ENCODE measurements at places on chromosomes 12 and 14. TPM values are rescaled to one million over a fixed set of nuclear protein-coding genes. Genes with fewer than 3 reads are reported as not detected.
A peak's percentile ranks its signal among the peaks of the same experiment; 100 is the strongest.

DNA sequence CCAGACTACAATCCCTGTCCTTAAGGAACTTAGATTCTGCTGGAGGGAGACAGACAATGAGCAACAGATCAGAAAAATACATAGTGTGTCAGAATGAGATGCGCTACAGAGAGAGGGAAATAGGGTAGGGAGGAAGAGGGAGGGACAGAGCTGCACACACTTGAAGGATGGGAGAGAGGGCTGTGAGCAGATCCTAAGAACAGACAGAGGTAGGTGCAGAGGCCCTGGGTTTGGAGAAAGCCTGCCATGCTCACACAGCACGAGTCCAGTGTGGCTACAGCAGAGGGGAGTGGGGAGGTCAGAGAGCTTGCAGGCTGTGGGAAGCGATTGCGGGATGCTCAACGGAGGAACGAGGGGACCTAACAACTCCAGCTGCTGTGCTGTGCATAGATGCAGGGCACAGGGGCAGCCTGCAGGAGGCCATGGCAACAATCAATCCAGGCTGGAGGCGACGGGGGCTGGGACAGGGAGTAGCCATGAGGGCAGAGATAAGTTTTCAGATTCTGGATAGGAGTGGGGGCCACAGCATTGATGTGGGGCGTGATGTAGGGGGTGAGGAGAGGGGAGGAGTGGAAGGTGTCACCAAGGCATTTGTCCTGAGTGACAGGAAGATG, 20.7 kb downstream of the FAIM2 start:
- DNase-seq, result no peak

DNA sequence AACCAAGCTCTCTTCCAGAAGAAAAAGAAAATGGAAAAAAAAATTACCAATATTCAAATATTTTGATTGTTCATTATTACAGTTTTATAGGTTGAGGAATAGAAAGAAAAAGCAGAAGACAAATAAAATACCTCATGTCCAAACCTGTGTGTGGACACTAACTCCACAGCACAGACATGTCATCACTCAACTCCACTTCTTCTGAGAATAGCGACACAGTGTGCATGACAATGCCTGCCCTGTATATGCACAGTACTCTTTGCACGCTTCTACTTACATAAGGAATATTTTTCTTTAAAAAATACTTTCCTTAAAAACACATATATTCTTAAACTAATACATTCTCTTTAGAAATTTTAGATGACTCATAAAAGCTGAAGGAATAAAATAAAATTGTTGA, 81.1 kb downstream of the HMGA2 start:
- no peak for DNase-seq

DNA sequence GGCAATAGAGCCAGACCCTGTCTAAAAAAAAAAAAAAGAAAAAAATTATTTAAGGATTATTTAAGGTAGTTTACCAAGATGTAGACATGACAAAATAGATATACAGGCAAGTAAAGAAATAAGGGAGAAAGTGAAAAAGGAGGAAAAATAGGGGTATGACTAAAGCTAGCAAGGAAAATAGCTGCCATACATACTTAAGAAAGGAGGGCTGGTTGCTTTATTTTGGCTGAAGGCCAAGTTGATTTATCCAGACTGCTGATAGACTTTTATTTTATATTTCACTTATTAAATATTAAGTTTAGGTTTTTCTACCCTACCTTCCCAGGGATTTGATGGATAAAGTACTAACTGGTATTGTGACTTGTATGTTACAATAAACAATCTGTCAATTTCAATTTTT, 8.3 kb upstream of the AEBP2 start:
- DNase-seq, result no peak

DYNLL1 gene
- 269 TPM for polyA plus RNA-seq

- DNase-seq, result no peak
These were observed 28.7 kb upstream of the CERS5 start for GRCh38 chr12:50195832-50196231.

GRCh38 chr12:112115259-112116045, 6.9 kb upstream of the NAA25 start:
- no peak for DNase-seq

LAG3 gene
- polyA plus RNA-seq, result 0.17 TPM

MMP14 gene
- not detected for polyA plus RNA-seq

DNA sequence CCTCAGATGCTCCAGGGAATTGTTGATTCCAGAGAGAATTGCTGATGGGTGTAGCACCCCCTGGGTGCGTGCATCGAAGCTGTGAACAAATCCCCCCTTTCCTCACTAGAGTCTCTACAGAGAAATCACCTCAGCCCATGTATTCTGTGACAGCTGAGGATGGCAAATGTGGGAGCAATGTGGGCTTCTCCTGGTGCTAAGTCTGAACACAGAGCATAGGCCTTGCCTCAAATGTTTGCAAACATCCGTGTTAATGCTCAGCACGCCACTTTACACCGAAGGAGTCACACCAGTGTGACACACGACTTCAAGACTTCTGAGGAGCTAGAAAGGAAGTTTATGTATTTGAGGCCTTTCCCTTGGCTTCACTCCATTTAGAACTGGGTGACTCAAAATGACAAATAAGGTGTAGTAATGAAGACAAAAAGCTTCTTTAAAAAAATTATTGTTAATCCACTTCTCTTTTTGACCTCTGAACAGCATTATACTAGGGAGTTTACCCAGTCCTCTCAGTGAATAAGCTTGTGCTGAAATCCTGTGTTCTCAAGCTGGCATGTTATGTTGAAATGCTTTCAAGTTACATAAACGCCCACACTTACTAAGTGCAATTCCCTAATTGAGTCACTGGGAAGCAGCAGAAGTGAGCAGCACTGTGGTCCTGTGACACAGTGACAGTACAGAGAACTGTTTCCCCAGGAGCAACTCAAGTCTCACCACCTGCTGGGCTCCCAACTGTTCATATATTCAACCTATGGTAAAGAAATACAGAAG, 92.9 kb downstream of the FAR2 start:
- DNase-seq, result no peak

DNA sequence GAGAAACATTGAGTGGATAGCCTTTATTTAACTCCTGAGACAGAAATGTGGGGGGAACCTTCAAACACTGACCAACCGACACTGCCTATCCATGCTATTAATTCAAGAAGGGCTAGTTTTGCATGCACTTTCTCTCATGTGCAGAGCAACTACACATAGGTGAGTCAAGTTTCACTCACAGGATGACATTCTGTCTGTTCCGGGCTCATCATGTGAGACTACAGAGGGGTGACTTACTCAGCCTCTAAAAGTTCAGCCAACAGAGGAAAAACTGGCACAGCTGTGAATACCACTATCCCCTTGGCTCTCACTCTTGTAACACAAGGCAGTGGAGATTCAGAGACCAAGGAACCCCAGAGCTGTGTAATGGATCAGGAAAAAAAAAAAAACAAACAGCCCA, 13.3 kb downstream of the BEST3 start:
- DNase-seq, result no peak

GRCh38 chr14:52974406-52974805, 23.6 kb upstream of the FERMT2 start:
- DNase-seq, result no peak

DNA sequence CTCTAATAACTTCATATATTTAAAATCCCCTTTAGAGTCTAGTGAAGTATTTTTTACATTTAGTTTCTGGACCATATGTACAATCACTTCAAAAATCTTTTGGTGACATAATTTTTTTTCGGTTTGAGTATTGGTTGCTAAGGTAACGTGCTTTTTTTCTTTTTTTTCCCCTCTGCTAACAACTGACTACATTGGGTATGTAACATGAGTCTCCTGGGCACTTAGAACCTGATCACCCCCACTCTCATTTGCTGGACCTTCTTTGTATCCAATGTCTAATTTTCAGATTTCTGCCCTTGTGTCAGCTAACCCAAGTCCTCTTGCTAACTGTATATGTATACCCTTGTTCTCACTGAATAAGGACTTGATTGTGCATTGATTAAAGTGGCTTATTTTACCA, 592.9 kb upstream of the FLRT2 start:
- DNase-seq, result no peak

DNA sequence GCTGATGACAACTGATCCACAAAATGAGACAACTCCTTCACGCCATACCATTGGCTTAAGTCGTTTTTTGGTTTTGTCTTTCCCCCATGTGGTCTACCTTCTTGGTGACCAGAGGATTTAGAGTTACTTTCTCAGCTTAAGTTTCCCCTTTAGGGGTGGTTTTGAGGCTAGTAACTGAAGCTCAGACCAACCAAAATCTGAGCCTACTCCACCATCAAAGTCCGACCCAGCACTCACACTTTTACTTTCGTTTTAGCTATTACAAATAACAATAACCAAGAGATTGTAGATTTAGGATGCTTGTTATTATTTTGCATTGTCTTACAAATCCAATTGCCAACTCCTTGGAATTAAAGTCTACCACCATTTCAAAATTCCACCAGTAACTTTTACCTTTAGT, 130.6 kb upstream of the MDM1 start:
- DNase-seq, result no peak

MGAT4C gene
- polyA plus RNA-seq, result not detected

DNA sequence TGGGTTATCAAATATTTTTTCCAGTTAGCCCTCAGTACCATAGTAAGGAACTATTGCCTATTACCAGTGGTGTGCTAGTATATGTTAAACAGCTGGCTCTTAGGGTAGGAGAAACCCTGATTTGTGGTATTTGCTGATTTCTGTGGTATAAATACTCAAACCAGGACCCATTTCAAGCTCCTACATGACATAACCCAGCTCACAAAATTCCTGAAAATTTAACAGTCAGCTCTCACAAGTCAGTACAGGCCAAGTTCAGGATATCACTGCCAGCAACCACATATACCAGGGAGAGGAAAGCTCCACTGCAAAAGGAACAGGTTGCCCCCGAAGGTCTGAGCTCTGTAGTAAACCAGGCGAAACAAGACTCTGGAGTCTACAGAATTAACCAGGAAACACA, 315.3 kb downstream of the NOVA1 start:
- no peak for DNase-seq

DNA sequence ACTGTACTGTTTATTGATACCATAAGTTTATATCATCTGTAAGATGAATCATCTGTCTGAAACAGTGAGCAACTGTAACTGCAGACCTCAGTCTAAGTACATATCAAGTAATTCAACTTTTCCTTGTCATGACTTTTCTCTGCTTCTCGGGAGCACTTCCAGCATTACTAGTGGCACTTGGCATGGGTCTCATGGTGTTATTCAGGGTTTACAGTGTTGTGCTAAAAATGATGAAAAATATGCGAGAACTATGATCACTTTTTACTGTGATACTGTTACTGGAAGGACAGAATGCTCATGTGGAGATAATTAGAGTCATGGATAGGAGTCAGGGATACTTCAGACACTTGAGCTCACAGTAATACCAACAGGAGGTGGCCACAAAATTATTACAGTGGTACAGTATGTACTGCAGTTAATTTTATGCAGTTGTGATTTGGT, 8.3 kb downstream of the KTN1 start:
- no peak for DNase-seq

- peak; percentile 21 for DNase-seq
These were observed 40.5 kb downstream of the GALC start for GRCh38 chr14:87952307-87953094.

SAMD15 gene
- 0.22 TPM for polyA plus RNA-seq

GRCh38 chr14:88272390-88273269, 50.4 kb downstream of the KCNK10 start:
- DNase-seq, result no peak

- no peak for DNase-seq
These were observed 19.9 kb upstream of the MDM1 start for GRCh38 chr12:68352067-68352466.

DNA sequence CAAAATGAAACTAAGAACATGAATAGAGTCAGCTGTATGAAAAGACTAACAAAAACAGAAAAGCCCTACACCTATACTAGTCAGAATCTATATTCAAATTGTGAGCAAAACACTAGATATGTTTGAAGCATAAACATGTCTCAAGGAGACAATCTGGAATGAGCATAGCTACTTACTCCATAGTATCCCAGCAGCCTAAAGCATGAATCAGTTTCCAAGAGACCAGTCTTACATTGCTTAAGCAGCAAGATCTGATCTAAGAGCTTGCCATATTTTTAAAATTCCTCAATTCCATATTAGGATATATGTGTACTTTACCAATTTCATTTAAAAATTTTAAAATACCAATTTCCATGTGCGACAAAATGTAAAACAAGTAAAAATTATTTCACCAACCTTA, 7.7 kb downstream of the CAPS2 start:
- no peak for DNase-seq

- no peak for DNase-seq
These were observed 29.1 kb downstream of the SLC39A9 start for GRCh38 chr14:69427596-69427995.

DNA sequence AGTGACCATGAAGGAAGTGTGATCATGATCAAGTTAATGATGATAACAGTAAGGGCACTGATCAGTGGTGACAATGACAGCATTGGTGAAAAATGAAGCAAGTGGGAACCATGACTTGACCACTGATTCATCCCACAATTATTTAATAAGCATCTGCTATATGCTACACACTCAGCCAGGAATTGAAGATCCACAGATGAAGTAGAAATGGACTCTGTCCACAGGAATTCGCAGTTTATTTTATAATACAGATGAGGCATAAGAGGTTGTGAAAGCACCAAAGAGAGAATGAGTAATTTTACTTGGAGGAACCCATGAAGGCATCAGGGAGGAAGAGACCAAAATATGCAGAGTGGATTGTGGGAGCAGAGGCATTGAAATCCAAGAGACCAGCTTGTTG, 33.8 kb upstream of the SMUG1 start:
- no peak for DNase-seq

- DNase-seq, result peak; percentile 72
These were observed 23.5 kb upstream of the AMN start for GRCh38 chr14:102898776-102899515.

MIA2 gene
- polyA plus RNA-seq, result 21.8 TPM

DNA sequence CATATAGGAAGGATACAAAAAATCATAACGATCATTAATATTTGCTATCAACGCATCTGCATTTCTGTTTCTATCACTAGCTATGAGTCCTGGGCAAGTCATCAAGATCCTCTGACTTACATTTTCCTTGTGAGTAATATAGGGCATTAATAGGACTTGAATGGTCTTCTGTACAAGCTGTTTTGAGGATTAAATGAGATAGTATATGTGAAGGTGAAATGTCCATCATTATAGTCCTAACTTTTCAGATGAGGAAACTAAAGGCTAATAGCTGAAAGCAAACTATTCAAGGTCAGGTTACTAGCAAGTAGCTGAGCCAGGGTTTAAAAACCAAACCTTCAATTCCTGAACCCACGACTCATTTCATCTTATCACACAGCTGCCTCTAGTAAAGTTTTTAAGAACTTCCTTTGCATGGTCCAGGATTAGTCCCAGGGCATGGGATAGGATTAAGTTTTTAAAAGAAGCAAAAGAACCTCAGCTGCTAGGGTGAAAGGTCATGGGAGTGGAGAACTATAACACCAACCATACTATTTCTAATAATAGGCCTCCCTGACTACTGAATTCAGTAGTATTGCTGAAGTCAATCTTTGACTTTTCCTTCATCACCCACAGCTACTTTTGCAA, 101.4 kb upstream of the ADAMTS20 start:
- no peak for DNase-seq

DNA sequence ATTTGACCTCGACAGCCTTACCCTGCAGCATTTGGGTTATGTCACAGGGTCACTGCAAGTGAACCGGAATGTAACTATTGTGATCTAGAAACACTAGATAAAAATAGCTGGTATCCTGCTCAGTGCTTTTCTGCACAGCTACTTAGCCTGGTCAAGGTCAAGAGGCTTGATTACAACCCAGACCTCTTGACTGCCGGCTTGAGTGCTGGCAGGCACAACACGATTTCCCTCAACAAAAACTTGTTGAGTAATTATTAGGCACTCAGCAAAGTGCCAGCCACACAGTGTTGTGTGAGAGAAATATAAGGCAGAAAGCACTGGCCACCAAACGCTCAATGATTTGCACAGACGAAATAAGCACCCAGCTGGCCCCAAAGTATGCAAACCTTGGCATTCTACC, 156.7 kb downstream of the NUAK1 start:
- DNase-seq, result no peak
